ENCODE measurements at places on chromosomes 2 and 18. TPM values are rescaled to one million over a fixed set of nuclear protein-coding genes. Genes with fewer than 3 reads are reported as not detected.
A peak's percentile ranks its signal among the peaks of the same experiment; 100 is the strongest.

DNA sequence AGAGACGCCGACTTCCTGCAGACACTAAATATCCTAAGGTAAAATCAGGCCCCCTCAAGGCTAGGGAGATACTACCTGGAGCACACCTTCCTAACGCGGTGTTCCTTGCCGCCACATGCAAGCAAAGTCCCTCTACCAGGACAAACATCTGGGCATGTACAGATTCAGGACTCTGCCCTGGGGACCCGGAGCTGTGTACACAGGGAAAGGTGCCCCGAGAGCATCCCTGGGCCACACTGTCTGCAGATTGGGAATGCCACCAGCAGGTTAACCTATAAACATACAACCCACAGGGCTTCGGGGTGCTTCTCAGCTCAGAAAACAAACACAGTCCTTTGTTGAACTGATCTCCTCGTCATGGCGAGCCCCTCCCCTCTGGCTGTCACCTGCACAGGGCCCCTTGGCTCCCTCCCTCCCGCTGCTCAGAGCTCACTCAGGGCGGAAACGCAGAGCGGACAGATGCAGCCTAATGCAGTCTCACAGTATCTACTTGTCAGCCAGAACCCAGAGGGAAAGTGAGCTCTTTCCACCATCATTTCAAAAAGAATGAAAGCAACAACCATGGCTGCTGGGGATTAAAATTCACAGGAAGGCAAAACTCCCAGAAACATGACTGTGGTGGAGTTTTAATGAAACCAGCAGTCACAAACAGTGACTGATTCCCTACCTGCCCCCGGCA, 218.8 kb downstream of the HDAC4 start:
- no peak for DNase-seq

DNA sequence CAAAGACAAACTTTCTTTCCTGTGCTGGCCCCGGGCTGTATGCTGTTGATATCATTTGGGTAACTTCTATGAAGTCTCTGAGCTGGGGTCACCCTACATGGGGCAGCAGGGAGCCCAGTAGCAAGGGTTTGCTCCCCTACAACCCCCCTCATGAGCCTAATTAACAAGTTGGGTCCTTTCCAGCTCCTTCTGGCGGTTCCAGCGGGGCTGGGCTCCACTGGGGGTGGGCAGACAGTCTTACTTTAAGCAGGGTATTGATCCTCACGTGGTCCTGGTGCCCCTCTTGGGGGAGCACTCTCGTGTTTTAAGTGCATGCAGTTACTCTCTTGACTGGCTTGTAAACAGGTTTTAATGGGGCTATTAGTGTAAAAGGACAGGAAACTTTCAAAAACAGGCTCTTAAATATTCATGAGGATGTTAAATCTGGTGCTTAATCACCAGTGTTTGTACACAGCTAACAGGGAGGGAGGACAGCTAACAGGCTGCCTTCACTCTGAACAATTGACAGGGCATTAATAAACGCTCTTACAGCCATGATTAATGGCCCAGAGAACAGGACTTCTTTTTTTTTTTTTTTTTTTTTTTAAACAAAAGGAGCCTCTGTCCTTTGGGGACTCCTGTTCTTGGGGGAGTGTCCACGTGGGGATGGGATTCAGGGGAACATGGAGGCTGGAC, 36.6 kb upstream of the SKOR2 start:
- DNase-seq = no peak

- DNase-seq = peak; percentile 74
These were observed 9.9 kb downstream of the CCT7 start for GRCh38 chr2:73243884-73244570.

Gene RGPD8
- polyA plus RNA-seq = 0.76 TPM

Gene KCNIP3
- 1.6 TPM for polyA plus RNA-seq

Gene USP14
- 22.7 TPM for polyA plus RNA-seq

Gene CAPN14
- polyA plus RNA-seq = 0.08 TPM
